ENCODE measurements at places on chromosomes 2 and 18.

- no peak for DNase-seq
Measured at GRCh38 chr18:60466677-60467076, 94.1 kb upstream of the MC4R start.

- no peak for DNase-seq
Measured at GRCh38 chr2:147824620-147825019, 20.2 kb upstream of the ACVR2A start.

- no peak for DNase-seq
Measured at GRCh38 chr18:68177807-68178702, 536.9 kb downstream of the TMX3 start.

DNA sequence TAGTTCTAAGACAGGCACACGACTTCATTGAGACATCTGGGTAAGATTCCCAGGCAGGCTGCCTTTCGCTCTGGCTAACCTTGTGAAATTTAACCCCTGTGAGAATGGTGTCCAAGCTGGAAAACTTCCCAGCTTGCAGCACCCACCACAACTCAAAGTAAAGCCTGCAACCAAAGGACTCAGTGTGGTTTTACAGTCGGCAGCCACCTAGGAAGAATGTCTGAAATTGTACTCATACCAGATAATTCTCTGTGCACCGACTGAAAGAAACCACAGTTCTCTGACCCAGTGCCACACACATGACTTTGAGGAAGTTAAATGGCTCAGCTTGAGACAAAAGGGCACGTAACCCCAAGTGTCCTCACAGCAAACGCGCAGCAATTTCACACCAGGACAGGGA, 125.7 kb downstream of the RBMS1 start:
- no peak for DNase-seq

DNA sequence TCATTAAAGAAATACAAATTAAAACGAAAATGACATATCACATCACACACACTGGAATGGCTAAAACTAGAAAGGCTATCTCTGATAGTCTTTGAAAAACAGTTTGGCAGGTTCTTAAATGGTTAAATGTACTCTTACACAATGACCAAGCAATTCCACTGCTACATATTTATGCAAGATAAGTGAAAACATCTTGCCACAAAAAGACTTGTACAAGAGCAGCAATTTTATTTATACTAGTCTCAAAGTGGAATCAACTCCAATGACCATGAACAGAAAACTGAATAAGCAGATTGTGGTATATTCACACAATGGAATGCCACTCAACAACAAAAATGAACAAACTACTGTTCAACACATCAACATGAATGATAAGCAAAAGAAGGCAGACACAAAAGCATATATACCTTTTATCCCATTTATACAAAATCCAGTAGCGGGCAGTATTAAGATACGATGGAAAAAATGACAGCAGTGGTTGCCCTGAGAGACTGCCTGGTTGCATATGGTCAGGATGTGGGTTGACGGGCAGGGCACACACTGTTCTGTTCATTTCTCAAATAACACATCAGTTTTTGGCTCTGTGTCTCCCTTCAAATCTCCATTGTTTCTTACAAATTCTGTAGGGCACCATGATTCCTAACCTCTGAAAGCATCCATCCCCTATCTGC, 25.4 kb downstream of the SP100 start:
- no peak for DNase-seq

DNA sequence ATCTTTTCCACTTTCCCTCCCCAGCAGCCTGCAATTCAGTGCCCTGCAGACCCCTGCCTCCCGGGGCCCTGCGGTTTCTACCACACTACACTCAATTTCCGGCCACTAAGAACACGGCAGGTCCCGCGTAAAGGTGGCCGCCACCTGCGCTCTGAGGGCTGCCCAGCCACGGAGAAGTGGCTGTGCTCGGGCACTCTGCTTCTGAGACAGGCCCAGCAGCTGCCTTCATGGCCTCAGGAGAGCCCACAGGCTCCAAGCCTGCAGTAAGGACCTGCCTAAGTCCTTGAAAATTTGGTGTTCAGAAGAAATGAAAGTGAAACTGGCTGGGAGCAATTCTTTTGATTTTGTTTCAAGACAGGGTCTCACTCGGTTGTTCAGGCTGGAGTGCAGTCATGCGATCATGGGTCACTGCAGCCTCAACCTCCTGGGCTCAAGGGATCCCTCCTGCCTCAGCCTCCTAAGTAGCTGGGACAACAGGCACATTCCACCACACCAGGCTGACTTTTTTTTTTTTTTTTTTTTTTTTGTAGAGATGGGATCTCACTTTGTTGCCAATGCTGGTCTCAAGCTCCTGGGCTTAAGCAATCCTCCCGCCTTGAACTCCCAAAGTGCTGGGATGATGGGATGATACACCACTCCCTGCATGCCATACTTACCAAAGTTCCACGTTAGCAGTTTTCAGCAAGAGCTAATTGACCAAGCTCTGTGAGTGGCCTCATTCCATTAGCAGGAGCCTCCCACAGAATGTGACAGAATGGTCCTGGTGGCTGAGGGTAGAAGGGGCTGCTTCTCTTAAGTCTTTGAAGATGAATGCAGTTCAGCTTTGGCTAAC, 14.6 kb upstream of the ALPP start:
- DNase-seq, result no peak

GRCh38 chr2:176924909-176925534, 287.6 kb upstream of the HNRNPA3 start:
- no peak for DNase-seq

GRCh38 chr2:96775160-96775559, 14.5 kb downstream of the CNNM4 start:
- no peak for DNase-seq

GRCh38 chr18:2049986-2050385, 521.3 kb downstream of the METTL4 start:
- no peak for DNase-seq

GRCh38 chr2:85930129-85931124, 41.6 kb upstream of the ST3GAL5 start:
- DNase-seq, result no peak

DNA sequence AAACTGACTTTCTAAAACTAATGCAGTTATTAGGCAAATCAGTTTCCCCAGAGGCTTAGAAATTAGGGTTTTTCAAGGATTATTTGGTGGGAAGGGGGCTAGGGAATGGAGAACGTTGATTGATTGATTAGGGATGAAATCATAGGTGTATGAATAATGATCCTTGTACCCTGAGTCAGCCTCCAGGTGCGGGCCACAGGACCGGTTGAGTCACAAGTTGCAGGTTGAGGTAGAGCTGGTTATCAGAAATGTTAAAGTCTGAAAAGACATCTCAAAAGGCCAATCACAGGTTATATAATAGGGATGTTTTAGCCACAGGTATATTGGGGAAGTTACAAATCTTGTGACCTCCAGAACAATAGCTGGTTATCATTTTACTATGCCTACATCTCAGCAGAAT, 341.8 kb upstream of the GULP1 start:
- DNase-seq, result no peak

- no peak for DNase-seq
Measured at GRCh38 chr2:41718705-41719104, 329.1 kb upstream of the PKDCC start.

DNA sequence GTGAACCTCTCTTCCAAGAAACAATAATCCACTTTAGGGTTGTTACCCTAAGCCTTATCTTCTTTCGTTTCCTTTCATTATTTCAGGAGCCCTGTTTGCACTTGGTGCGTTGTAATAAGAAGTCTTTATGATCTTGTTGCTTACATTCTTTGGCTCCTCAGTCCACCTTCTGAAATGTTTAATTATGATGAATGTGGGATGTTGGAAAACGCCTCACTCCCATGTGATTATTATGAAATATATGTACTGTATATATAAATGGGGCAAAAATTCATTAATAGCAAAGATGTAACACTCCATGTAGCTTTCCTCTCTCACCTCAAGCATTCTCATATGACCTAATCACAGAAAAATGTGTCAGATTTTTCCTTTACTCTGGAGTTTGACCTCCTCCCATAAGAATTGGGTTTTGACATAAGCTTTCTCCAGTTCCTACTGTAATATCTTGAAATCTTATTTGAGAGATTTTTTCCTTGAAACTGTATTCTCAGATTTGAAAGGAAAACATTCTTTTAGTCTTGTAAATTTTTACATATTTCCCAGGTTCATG, 397.2 kb upstream of the FANCL start:
- DNase-seq, result no peak

- DNase-seq, result no peak
Measured at GRCh38 chr2:151277067-151277466, 12.4 kb downstream of the NMI start.

- no peak for DNase-seq
Measured at GRCh38 chr2:196274387-196274809, 103.0 kb upstream of the STK17B start.

DNA sequence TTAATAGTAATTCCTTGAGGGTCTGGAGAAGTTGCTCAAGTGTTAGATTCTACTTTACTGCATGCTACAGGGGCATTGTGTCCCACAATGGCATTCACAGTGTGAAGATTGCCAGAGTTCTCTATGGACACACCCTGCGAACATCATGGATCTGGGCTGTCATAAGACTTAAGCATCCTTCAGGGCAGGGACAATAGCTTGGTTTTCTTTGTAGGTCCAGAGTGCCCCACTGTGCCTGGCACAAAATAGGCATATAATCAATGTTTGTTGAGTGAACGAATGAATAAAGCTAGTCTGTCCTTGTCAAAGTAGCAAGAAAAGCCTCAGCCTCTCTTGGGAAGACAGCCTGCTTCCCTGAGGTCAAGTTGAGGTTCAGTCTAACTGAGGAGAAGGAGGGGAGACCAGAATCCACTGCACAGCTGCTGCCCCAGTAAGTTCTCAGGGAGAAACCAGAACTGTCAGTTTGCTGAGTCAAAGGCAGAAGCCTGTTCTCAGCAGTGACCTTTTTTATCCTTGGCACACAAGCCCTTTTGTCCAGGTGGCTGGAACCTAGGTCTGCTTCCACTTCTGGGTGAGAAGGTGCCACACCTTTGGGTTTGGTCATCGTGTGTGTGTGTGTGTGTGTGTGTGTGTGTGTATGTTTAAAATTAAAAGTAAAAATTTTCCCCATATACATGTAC, 15.0 kb downstream of the INPP4A start:
- no peak for DNase-seq

- no peak for DNase-seq
Measured at GRCh38 chr2:134815741-134816140, 22.7 kb upstream of the ACMSD start.

DNA sequence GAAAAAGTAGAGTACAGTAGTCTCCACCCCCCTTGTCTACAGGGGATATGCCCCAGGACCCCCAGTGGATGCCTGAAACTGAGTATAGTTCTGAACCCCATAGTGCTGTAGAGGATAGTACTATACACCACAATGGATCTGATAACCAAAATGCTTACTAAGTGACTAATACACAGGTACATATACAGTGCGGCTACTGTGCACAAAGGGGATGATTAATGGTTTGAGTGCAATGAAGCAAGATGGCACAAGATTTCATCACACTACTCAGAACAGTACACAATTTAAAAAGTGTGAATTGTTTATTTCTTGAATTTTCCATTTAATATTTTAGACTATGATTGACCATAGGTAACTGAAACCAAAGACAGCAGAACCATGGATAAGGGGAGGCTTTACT, 446.9 kb upstream of the NRP2 start:
- DNase-seq, result no peak

DNA sequence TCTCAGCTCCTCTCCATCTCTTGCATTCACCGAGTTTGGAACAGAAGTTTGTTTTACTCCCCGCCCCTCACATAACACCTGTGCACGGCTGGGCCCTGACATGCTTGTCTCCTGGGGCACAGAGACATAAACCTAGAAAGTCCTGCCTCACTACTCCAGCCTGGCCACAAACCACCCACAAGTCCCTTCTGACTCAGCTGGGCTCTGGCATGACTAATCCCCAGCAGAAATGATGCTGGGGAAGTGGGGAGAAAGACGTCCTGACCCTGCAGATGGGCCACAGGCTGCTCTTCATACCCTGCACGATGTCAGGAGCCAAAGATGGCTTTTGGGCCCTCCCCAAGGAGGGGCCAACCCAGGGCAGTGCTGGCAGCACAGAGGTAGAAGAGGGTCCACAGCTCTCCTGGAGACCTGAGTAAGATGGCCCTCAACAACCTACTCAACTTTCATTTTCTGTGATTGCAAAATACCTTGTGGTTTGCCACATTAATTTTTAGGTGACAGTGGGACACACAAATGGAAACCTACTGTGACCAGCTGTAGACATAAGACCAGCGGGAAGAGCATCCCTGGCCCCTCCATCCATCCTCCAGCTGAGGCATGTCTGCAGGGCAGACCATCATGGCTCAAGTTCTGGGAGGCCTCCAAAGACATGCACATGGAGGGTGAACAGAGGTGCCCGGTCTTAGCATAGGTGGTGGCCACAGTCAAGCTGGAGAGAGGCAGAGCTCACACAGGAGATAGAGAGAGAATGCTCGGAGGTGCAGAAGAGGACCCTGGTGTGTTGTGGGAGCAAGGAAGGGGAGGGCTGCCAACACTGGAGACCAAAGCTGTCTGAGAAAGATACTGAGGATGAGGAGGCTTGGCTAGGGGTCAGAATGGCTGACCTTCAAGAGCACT, 40.0 kb downstream of the DNMT3A start:
- DNase-seq, result no peak

DNA sequence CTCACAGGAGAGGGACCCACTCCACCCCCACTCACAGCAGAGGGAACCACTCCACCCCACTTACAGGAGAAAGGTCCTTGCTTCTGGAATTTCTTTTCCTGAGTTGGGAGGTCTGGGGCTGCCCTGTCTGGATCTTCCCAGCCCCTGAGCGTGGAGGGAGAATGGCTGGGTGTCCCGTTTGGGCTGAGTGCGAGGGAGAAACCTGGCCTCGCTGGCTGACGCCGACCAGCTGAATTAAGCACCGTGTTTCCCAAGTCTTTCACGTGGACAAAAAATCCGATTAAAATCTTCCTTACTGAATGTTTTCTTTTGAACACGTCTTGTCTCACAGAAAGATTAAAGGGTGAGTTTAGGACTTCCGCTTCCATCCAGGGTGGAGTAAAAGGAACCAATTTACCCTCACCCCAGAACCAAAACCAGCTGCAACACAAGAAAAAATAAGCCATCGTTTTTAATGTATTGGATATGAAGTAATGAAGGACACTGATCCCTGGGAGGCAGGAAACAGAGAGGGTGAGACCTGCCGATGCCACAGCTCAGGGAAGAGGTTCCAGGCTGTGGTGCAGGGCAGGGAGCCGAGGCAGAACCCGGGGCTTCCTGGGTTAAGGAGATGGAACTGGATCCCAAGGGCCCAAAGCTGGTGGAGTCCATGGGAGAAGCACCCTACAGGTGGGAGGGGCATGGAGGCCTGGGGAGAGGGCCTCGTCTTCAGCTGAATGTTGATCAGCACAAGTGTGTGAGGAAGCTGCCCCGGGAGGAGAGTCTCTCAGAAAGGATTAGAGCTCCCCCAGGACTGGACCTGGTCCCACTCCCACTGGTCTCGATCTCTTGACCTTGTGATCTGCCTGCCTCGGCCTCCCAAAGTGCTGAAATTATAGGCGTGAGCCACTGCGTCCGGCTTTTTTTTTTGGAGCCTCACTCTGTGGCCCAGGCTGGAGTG, 60.3 kb downstream of the RTP5 start:
- no peak for DNase-seq

- no peak for DNase-seq
Measured at GRCh38 chr2:119630121-119630520, 48.9 kb upstream of the TMEM177 start.

All from neuronal stem cell (in vitro differentiated cells).